ENCODE measurements at places on chromosomes 6 and 20. TPM values are rescaled to one million over a fixed set of nuclear protein-coding genes. Genes with fewer than 3 reads are reported as not detected.

The PPP1R3G gene
- total RNA-seq: 2.0 TPM

The LIN28B gene
- total RNA-seq: 0.29 TPM

The BIRC7 gene
- not detected for total RNA-seq

The ZC2HC1B gene
- not detected for total RNA-seq

The RPP21 gene
- 90.8 TPM for total RNA-seq

The BLOC1S5 gene
- total RNA-seq: 18.6 TPM

The PAQR8 gene
- total RNA-seq: 14.5 TPM

The ASCC3 gene
- 40.7 TPM for total RNA-seq

The SLPI gene
- not detected for total RNA-seq

The SRMS gene
- total RNA-seq: not detected

The BTN1A1 gene
- total RNA-seq: not detected

The FOXA2 gene
- not detected for total RNA-seq

The COL12A1 gene
- total RNA-seq: 28.7 TPM

The GNAS-AS1 gene
- total RNA-seq: 1.1 TPM

The MYH7B gene
- total RNA-seq: not detected

The ZMYND8 gene
- total RNA-seq: 26.6 TPM

The SEL1L2 gene
- not detected for total RNA-seq

The MATN4 gene
- 0.10 TPM for total RNA-seq

The E2F3 gene
- total RNA-seq: 5.6 TPM

All from RPMI7951 (cell line).